ENCODE measurements at places on chromosomes 7 and 10.

DNA sequence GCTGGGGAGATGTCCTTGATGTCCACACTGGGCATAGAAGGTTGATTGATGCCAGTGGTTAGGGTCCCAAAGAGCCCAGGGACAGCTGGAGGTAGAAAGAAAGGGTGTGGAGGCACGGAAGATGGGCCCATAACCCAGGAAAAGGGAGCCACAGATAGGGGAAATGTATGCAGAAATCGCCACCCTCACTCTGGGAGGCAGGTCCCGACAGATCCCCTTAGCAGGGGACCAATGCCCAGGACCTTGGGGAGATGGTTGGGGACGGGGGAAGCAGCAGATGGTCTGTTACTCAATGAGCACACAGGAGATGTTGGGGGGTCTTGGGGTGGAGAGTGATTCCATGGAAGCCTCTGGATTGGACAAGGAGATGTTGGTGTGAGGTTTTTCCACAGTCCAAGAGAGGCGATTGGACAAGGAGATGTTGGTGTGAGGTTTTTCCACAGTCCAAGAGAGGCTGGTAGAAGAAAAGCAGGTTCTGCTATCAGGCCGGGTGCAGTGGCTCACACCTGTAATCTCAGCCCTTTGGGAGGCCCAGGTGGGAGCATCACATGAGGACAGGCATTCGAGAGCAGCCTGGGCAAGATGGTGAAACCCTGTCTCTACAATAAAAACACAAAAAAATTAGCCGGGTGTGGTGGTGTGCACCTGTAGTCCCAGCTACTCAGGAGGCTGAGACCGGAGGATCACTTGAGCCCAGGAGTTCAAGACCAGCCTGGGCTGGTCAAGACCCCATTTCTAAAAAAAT, 7.0 kb upstream of the PPP1R35 start:
- H3K36me3 ChIP-seq = no peaks in the 10 kb centered on the region
- no peaks in the 10 kb centered on the region for H3K27me3 ChIP-seq
- no peak for DNase-seq
- no peak overlapping the region for H3K4me3 ChIP-seq

GRCh38 chr7:82690929-82691328, 247.4 kb upstream of the CACNA2D1 start:
- no peaks in the 10 kb centered on the region for H3K27me3 ChIP-seq
- no peaks in the 10 kb centered on the region for H3K4me1 ChIP-seq
- H3K27ac ChIP-seq = no peak overlapping the region
- no peaks in the 10 kb centered on the region for H3K36me3 ChIP-seq

DNA sequence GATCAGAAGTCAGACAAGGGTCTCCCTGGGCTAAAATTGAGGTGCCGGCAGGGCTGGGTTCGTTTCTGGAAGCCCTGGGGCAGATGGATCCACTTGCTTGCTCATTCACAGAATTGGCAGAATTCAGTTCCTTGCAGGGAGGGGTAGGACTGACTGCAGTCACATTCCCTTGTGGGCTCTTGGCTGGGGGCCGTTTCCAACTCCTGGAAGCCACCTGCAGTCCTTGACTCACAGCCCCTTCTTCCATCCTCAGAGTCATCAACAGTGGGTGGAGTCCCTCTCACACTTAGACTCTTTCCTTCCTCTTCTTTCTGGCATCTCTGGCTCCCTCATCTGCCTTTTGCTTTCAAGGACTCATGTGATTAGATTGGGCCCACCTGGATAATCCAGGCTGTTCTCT, 54.6 kb upstream of the NANOS1 start:
- H3K27me3 ChIP-seq = peaks cover 28% of the 10 kb centered on the region
- no peak overlapping the region for H3K4me3 ChIP-seq
- H3K4me1 ChIP-seq = no peaks in the 10 kb centered on the region

DNA sequence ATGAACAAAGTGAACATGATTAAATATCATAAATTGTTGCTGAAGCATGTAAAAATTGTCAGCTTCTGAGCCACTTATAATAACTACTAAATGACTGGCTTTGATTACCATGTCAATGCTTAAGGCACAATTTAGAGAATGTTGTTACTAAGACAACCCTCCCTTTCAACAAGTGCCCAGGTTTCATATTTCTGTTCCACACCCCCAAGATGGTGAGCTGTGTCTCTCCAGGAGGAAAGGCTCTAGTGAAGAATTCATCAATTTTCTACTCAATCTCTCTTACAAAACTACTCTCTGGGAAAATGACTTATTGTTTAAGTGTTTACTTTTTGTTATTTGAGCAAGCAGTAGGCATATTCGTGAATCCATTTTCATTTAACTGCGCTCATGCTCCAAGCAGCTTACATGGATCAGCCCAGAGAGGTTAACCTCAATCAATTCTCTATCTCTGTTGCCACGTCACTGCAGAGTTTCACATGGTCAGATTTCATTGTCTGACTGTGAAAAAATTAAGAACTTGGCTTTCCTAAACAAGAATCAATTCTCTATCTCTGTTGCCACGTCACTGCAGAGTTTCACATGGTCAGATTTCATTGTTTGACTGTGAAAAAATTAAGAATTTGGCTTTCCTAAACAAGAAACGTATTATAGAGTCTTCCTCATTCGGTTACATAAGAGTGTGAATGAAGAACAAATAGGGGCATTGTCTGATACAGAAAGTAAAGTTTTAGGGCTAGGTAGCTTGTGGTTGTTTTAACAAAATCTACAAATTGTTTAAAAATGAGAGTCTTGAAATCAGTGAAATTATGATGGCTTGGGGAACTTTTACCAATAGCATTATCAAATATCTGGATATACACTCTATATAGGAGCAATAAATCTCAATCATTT, 49.7 kb downstream of the CCDC71L start:
- no peak overlapping the region for H3K4me3 ChIP-seq
- H3K4me1 ChIP-seq = peaks cover 3% of the 10 kb centered on the region
- no peaks in the 10 kb centered on the region for H3K36me3 ChIP-seq
- no peak overlapping the region for H3K27ac ChIP-seq
- peaks cover 3% of the 10 kb centered on the region for H3K27me3 ChIP-seq

DNA sequence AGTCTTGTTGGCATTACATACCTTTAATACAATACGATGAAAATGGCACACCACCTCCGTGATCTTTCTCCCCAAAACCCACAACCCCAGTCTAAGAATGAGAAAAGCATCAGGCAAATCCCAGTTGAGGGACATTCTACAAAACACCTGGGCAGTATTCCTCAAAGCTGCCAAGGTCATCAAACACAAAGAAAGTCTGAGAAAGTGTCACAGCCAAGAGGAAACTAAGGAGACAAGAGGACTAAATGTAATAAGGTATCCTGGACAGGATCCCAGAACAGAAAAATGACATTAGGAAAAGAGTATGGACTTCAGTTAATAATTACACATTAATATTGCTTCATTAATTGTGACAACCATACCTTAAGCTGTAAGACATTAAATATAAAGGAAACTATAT, 14.5 kb upstream of the FRMD4A start:
- no peaks in the 10 kb centered on the region for H3K4me1 ChIP-seq
- H3K36me3 ChIP-seq = no peaks in the 10 kb centered on the region
- no peak for DNase-seq
- peaks cover 18% of the 10 kb centered on the region for H3K27me3 ChIP-seq

DNA sequence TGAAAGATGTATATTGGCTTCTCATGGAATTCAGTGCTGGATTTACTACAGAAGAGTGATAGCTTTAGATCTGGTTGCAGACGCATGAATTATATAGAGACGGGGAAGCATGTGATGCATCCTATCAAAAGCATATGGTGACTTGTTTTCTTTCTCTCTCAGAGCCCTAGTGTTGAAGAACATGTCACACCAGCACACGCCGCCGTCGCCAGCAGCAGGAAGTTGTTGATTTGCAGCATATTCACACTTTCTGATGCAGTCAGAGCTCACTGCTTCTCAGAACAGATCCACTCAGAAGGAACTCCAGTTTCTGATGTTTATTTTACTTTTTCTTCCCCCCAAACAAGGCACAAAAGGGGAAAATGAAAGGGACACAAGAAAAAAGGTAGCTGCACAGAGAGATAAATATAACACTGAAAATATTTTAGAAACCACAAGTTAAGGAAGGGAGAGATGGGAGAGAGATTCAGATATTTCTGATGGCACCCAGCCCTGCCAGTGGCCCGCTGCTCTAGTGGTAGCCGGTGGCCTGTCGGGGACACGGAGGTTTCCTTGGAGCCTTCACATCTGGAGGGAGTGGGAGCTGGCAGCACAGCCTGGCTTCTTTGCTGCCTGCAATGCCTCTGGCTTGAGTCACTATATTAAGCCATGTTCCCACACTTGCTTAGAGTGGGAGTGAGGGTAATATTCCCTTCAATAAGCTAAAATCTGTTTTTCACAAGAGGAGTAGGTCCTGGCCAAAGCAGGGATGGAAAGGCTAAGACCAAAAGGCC, 123.2 kb downstream of the NRP1 start:
- no peak for DNase-seq
- H3K36me3 ChIP-seq = peaks cover 2% of the 10 kb centered on the region
- peak overlapping the region; percentile 54 for H3K4me3 ChIP-seq
- peak overlapping the region; percentile 75 for H3K27ac ChIP-seq
- H3K27me3 ChIP-seq = peaks cover 2% of the 10 kb centered on the region

- no peak for DNase-seq
- H3K27ac ChIP-seq = no peak overlapping the region
These were observed 97.7 kb downstream of the CREB5 start for GRCh38 chr7:28510026-28510369.

- H3K4me3 ChIP-seq = no peak overlapping the region
- peaks cover 55% of the 10 kb centered on the region for H3K36me3 ChIP-seq
- H3K27ac ChIP-seq = no peak overlapping the region
- no peak for DNase-seq
- no peaks in the 10 kb centered on the region for H3K4me1 ChIP-seq
These were observed 15.7 kb downstream of the HPS1 start for GRCh38 chr10:98431016-98431415.

GRCh38 chr10:97850446-97850845, 803 bp downstream of the GOLGA7B start:
- peak overlapping the region; percentile 86 for H3K4me3 ChIP-seq
- peaks cover 27% of the 10 kb centered on the region for H3K27me3 ChIP-seq
- H3K4me1 ChIP-seq = peaks cover 33% of the 10 kb centered on the region
- no peaks in the 10 kb centered on the region for H3K36me3 ChIP-seq

GRCh38 chr10:6348096-6348874, 145.6 kb downstream of the PFKFB3 start:
- peaks cover 12% of the 10 kb centered on the region for H3K36me3 ChIP-seq
- DNase-seq = peak; percentile 85
- peaks cover 46% of the 10 kb centered on the region for H3K4me1 ChIP-seq
- no peaks in the 10 kb centered on the region for H3K27me3 ChIP-seq
- H3K4me3 ChIP-seq = peak overlapping the region; percentile 73

DNA sequence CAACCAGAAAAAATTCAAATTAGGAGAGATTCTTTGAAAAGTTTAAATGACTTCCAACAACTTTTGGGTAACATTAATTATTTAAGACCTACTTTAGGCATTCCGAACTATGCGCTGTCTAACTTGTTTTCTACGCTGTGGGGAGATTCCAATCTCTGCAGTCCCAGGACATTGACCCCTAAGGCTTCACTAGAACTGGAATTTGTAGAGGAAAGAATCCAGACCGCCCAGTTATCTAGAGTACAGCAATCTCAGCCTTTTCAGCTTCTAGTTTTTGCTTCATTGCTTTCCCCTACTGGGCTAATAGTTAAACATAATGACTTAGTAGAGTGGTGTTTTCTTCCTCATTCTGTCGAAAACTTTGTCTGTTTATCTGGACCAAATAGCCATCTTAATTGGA, 14.9 kb upstream of the DDC start:
- peaks cover 15% of the 10 kb centered on the region for H3K27me3 ChIP-seq
- no peaks in the 10 kb centered on the region for H3K4me1 ChIP-seq
- H3K27ac ChIP-seq = no peak overlapping the region
- DNase-seq = no peak
- peaks cover 6% of the 10 kb centered on the region for H3K36me3 ChIP-seq

DNA sequence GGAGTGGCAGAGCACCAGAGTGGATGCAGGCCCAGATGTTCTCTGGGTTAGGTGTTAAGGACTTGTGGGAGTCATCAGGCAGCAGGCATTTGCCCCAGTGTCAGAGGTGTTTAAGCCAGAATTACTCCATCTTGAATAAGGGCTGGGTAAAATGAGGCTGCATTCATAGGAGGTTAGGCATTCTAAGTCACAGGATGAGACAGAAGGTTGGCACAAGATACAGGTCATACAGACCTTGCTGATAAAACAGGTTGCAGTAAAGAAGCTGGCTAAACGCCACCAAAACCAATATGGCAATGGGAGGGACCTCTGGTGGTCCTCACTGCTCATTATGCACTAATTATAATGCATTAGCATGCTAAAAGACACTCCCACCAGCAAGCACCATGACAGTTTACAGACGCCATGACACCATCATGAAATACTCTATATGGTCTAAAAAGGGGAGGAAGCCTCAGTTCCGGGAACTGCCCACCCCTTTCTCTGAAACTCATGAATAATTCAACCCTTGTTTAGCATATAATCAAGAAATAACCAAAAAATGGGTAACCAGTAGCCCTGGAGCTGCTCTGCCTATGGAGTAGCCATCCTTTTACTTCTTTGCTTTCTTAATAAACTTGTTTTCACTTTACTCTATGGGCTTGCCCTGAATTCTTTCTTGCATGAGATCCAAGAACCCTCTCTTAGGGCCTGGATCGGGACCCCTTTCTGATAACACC, 882 bp upstream of the LRRC61 start:
- H3K4me1 ChIP-seq = peaks cover 40% of the 10 kb centered on the region
- H3K27me3 ChIP-seq = no peaks in the 10 kb centered on the region
- DNase-seq = peak; percentile 67

- no peak overlapping the region for H3K27ac ChIP-seq
- H3K4me1 ChIP-seq = no peaks in the 10 kb centered on the region
- peak; percentile 8 for DNase-seq
- no peaks in the 10 kb centered on the region for H3K36me3 ChIP-seq
- H3K27me3 ChIP-seq = peaks cover 25% of the 10 kb centered on the region
These were observed 29.4 kb upstream of the AMPH start for GRCh38 chr7:38660427-38661099.

DNA sequence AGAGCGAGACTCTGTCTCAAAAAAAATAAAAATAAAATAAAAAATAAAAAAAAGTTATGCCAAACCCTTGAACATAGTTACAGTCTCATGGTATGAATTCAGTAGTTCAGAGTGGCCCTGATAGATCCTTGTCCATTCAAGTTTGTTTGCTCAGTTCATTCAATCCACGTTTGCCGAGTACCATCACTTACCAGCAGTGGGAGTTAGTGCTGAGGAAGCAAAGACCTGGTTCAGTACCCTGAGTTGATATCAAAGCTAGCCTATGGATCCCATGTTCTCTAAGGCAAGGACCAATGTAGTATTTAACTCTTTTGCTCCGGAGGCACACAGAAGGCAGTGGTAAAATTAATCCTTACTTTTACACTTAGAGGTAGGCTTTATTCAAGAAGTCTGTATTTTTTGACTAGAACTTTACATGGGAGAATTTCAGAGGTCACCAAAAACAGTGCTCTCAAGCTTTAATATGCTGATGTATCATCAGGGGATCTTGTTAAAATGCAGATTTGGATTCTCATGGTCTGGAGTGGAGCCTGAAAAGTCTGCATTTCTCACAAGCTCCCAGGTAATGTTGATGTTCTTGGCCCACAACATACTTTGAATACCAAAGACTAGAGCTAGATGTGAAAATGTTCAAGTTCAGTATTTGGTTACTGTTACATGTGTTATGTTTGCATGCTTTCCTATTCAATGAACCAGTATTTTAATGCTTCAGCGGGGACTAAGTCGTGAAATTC, 38.1 kb upstream of the HBP1 start:
- peaks cover 18% of the 10 kb centered on the region for H3K27me3 ChIP-seq
- no peak for DNase-seq
- peaks cover 13% of the 10 kb centered on the region for H3K4me1 ChIP-seq
- H3K36me3 ChIP-seq = no peaks in the 10 kb centered on the region
- H3K27ac ChIP-seq = no peak overlapping the region

Measured in T-helper 2 cell treated with Interferon-gamma antibody and Interleukin-4, amounts not matched to agents 5 μg/mL and 100 μg/mL, for 36 hours (primary cell).